GM23338 (cell line): ENCODE measurements at places on chromosomes 6 and 20.

- no peak for DNase-seq
Observed at GRCh38 chr6:130961148-130961547, 101.9 kb downstream of the EPB41L2 start.

DNA sequence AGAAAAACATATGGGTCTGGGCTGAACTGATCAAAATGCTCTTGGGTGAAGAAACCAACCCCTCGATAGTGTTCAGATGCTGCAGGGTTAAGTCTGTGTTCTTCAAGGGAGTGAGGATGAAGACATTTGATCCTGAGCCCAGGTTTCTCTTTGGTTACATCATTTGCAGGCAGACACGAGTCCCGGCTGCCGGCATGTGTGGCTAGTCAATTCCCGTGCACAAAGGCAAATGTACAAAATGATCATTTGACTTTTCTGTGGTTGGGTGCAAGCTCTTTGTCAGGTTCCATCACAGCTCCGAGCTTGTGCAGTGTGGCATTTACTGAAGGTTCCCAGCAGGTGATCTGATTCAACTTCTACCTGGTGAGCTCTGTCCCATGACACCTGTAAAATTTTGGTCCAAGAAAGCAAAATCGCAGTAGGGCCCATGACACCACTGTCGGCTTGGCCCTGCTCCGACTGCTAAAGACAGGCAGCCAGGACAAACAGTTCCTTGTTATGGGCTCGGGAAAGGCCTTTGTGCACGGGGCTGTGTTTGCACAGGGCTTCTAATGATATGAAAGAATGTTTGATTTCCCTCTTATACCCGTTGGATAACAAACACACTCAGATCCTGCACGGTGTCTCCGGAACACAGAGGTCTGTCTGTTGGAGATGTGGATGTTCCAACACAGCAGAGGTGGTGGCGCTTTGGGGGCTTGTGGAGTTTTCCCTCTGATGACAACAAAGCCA, 46.9 kb downstream of the GJA10 start:
- DNase-seq: no peak

DNA sequence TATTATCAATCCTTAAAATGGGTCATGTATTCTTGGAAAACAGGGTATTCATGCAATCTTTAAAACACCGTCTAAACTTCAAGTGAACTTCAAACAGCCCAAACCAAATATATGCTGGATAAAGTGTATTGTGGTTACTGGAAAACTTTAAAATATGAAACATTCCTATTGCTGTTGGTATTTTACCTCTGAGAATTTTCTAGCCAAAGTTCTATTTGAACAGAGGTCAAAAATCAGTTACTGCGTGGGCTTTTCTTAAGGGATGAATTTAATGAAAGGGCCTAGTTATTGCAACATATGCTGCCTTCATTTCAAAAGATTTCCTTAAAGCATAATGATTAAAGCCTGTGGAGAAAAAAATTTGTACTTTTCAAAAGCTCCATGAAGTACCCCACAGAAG, 436.0 kb downstream of the PLCB1 start:
- DNase-seq: no peak

- no peak for DNase-seq
Observed at GRCh38 chr6:6314596-6314995, 5.9 kb downstream of the F13A1 start.

DNA sequence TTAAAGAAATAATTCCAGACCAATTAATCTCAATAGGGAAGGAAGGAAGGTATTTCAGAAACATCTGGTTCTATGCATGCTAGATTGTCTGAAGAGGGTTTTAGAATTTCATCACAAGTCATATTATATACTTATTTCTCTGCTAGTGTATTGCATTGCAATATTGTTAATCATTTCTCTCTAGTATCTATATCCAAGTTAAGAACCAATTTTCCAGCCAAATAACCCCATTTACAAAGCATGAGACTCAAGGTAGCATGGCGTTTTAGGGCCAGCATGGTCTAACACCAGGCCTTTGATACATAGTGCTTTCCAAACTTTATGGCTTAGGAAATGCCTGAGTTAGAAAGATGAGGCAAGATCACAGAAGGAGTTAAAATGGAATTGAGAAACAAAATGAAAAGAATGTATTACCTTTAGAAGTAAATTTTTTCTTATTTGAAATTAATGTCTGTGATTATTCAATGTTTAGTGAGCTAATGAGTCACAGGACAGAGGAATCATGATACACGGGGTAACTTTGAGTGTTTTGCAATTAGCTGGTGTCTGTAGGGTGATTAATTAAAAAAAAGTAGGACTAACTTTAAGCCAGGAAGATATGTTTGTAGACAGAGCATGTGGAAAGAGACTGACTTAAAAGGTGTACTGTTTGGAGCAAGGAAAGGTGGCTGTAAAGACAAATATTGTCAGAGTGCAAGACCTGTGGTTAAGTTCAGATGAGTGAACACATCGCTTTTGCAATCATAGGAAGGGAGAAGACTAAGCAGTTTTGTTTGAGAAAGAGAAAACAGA, 1006.2 kb upstream of the CITED2 start:
- no peak for DNase-seq

- no peak for DNase-seq
Observed at GRCh38 chr20:61650912-61651733, 399.1 kb downstream of the CDH4 start.

DNA sequence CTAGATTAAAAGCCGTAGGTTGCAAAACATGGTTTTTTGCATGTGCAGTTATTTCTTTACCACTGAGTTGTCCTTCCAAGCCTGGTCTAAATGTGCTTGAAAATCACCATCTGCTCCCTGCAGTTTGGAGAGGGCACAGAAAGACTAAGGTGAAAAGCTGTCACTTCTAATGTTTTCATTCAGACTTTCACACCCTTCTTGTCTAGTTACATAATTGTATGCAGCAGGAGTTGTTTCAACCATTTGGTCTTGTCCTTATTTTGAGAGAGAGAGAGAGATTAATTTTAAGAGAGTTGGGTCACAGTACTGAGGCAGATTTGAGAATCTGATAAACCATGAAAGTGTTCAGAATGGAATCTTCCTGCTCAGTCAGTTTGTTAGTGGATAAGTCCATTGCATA, 82.5 kb downstream of the ARID1B start:
- DNase-seq: no peak

DNA sequence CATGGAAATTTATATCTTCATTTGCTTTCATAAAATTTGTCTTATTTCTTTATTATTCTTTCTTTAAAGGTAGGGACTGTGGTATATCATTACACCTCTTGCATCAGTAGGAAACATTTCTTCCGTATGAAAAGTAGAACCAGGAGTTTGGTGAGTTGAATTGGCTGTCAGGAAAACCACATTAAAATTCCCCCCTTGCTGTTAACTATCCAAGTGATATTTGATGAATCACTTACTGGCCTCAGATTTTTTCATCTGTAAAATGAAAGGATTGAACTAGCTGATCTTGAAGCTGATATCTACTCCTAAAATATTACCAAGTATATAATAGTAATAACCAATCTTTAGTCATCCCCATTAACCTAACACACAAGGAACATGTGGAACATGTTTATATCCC, 460.9 kb downstream of the GJA1 start:
- DNase-seq: no peak

GRCh38 chr20:62267543-62267942, 29.2 kb downstream of the OSBPL2 start:
- no peak for DNase-seq

DNA sequence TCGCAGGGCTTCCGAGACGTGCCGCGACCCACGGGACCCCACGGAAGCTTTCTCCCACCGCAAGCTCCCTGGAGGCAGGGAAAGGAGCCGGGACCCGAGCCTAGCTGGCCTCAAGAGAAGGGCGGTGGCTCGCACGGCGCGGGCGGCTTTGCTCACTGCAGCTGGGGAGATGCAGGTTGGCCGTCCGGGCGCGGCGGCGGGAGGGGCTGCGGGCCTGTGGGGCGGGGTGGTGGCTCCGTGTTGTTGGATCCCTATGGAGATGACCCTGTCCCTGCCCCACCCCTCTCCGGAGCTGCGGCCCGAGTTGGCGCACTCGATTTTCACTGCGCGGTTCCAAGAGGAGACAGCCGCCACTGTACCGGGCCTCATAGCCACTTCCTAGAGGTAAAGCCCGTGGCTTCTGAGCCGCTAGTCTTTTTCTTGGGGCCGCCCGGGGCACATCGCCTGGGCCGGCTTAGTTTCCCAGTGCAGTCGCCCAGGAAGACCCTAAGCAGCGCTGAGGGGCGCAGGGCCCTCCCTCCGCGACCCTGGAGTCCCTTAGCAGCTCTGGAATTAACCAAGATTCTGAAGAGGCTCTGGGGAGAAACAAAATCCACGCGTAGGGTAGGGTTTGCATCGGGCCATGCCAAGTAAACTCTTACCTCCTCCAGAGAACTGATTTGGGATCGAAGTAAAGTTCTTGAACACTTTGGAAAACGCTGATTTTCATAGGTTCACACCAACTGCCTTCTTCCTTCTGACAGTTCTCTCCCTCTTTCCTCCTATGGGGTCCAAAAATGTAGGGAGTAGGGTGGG, at the start of gene ECT2L:
ECT2L (plus strand) TSS at position 279 of the 795 bp plus-strand sequence. CDS start 17,188 bp downstream, outside the sequence.
- peak; percentile 92 for DNase-seq
